ENCODE measurements at places on chromosomes 3 and 15.

- no peak for DNase-seq
Measured at GRCh38 chr3:53850895-53851294, 4.5 kb downstream of the IL17RB start.

- no peak for DNase-seq
Measured at GRCh38 chr3:36494461-36495109, 114.3 kb downstream of the STAC start.

DNA sequence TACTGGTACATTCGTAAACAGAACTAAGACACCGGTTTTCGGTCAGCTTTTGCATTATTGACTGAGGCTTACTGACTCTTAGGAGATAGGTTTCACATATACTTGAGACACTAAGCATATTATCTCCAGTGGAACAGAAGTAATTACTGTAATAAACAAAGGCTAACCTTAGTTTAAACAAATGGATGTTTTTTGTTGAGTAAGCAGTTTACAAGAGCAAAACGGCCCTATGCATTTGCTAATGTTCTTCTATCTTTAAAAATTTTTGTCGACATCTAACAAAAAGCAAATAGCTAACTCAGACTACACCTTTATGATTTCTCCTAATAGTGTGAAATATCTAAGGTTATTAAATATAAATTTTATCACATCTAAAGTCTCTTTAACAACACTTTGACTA is 664.5 kb downstream of the ROBO1 start:
- no peak for DNase-seq

GRCh38 chr3:64265646-64266045 is 40.4 kb upstream of the PRICKLE2 start:
- DNase-seq: no peak

DNA sequence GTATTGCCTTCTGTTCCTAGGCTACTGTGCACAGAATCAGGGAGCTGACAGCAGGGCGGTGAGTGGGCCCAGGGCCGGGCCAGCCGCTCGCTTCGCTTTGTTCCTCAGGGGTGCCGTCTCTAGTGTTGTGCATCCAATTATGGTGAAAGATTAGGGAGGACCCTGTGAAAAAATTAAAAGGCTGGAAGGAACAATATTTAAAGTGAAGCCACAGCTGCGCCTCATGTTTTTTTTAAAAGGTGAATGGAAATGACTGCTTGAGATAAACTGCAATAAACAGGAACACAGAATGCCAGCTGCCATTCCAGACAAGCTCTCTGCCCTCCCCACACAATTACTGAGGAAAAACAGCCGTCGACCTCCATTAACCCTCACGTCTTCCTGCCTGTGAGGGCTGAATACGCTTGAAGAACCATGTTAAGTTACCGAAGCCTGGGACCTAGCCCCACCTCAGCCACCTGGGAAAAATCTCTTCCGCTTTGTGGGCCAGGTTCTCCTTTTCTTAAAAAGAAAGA is 132.0 kb upstream of the IL12A start:
- no peak for DNase-seq

DNA sequence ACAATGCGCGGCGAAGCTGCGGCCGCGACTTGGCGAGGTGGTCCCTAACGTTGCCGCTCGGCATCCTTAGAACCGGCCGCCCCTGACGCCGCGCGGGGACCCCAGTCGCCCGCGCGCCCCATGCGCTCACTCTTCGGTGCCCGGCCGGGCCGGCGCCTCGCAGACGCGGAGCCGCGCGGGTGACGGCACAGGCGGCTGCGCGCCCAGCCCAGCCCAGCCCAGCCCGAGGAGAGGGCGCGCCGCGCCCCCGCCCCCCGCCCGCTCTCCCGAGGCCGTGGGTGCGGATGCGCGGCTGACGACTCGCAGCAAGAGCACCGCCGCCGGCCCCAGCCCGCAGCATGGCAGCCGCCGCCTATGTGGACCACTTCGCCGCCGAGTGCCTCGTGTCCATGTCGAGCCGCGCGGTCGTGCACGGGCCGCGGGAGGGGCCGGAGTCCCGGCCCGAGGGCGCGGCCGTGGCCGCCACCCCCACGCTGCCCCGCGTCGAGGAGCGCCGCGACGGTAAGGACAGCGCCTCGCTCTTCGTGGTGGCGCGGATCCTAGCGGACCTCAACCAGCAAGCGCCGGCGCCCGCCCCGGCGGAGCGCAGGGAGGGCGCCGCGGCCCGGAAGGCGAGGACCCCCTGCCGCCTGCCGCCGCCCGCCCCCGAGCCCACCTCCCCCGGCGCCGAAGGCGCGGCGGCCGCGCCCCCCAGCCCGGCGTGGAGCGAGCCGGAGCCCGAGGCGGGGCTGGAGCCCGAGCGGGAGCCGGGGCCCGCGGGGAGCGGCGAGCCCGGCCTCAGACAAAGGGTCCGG is 437 bp downstream of the KLF13 start:
- peak; percentile 86 for DNase-seq

DNA sequence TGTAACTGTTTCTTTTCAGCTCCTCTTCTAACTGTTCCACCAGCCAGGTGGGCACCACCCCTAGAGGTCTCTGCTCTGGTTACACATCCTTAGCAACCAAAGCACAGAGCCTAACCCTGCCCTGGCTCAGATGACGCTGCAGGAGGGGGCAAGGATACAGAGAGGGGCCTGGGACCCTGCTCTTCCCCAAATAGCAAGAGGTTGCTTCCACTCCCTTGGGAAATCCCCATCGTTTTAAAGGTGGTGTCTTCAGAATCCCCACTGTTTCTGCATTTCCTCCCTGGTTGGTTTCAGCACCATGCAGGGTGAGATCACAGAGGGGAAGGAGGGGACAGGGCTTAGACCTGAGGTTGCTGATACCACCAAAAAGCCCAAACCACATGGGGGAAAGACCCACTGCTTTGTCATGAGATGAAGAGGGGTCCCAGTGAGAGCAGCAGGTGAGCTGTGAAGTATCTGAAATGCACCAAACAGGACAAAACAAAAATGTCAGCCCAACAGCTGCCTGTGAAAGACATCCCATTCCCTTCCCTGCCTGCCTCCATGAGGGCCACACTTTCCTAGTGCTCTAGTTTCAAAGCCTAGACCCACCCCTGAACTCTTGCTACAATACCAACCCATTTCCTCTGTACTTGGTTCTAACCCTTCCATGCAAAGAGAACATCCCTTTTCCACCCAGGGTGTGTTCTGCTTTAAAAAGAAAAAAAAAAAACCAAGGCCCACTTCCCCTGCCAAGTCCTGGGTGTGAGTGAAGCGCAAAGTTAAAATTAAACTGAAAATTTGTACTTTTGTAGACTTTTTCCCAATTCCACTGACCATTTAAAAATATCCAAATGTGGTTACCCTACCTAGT is 29.0 kb downstream of the ANP32A start:
- DNase-seq: no peak

- DNase-seq: no peak
Measured at GRCh38 chr15:41494922-41495735, 1.5 kb downstream of the ITPKA start.

DNA sequence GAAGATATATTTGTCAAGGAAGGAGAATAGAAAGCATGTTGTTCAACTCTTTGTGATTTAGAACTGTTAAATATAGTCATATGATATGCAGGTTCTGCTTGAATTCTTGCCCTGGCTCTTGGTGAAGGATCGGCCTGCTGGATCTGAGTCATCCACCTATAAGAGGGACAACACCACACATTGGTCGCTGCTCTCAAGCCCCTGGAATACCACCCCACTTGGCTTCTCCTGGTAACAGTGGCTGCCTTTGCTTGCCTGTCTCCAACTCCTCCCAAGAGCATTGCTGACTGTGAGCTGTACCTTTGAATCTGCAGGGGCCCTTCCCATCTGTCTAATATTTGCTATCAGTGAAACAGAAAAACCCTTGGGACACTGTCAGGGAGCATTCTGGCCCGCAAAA is 78.9 kb upstream of the DGKG start:
- DNase-seq: no peak

- no peak for DNase-seq
Measured at GRCh38 chr3:190514413-190515153, 698 bp downstream of the IL1RAP start.

- no peak for DNase-seq
Measured at GRCh38 chr3:114685161-114685560, 391.3 kb downstream of the TIGIT start.

DNA sequence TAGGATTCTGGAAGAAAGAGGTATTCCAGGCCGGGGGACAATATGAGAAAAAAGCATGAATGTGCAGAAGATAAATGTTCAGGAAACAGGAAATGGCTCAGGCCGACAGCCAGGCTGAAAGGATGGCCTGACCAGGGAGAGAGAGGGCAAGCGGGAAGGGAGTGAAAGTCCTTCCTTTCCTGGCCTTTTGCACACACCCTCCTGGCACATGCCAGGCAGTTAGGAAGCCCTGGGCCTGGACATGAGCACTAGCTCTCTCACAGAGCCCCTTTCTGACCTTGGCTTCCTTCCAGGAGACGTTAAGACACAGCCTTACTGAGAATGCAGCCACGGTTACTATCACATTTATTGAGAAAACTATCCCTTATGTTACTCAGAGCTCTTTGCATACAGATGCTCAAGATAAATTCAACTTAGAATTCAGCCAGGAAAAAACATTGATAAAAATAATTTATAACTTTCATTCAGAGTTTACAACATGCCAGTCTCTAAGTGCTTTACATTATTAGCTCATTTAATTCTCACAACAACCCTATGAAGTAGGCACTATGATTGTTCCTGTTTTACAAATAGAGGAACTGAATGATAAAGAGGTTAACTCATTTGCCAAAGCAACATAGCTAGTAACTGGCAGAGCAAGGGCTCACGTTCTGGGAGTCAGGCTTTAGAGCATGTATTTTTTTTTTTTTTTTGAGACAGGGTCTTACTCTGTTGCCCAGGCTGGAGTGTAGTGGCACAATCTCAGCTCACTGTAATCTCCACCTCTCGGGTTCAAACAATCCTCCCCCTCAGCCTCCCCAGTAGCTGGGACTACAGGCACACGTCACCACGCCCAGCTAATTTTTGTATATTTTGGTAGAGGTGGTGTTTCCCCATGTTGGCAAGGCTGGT is 39.4 kb upstream of the SMAD3 start:
- no peak for DNase-seq

DNA sequence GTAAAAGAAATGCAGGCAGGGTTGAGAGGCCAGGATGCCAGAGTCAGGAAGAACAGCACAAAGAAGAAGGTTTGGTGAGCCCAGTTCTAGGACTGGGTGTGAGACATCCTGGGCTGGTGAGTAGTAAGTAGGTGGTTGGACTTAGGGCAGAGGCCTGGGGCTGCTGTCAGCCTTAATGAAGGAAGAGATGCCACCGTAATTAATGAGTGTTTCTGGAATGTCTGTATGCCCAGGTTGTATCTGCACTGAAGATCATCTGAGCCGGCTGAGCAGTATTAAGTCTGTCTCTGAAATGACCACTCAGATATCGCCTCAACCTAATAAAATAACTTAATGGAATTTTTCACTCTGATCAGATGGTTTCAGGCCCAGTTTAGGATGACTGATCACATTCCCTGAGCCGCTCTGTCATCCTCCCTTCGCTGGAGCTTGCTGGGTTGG is 532.9 kb upstream of the IL12A start:
- no peak for DNase-seq

DNA sequence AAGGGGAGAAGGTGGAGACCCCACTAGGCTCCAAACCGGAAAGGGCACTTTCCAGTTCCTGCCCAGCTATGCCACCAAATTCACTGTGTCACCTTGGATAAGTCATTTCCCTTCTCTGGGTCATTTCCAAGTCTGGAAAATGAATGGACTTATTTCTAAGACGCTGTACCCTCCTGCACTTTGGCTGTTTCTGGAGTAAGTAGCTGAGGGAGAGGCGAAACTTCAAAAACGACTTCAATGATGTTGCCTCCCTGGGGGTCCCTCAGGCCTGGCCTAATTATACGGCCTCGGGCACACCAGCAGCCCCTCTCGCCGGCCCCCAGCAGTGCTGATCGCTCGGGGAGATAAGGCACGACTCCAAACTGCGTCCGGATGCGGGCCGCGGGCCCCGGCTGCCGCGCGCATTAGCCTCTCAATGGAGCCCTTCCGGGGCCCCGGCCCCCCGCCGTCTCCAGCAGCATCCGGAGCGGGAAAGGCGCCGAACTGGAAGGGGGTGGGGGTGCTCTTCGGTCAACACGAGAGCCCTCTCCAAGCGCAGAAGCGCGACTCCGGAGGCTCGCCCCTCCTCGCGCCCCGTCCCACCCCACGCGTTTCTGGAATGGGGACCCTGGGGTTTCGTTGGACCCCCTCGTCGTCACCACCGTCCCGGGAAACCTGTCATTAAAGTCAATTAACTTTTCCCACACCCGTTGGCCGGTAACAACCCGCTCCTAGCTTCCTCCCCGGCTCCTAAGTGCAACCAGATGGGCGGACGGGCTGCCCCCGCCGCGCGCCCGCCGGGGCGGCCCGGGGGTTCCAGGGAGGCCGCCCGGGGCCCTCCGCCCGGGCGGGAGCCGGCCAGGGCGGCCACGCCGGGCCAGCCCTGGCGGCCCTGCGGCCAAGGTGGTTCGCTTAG is 4.8 kb downstream of the HES1 start:
- DNase-seq: peak; percentile 83

DNA sequence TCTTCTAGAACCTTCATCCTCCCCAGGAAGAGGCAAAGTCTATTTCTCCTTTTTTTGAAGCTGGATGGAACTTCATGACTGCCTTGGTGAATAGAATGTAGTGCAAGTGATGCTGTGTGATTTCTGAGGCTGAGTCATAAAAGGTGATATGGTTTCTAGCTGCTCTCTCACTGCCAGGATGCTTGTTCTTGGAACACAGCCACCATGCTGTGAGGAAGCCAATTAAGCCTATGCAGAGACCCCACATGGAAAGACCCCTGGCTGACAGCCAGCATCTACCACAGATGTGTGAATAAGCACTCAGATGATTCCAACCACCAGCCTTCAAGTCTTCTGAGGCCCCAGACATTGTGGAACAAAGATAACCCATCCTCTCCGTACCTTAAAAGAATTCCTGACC is 57.0 kb downstream of the ISL2 start:
- no peak for DNase-seq

- DNase-seq: no peak
Measured at GRCh38 chr3:174907628-174908407, 48.7 kb downstream of the NAALADL2 start.

GRCh38 chr15:90955624-90956273 is 1.1 kb downstream of the RCCD1 start:
- DNase-seq: no peak

DNA sequence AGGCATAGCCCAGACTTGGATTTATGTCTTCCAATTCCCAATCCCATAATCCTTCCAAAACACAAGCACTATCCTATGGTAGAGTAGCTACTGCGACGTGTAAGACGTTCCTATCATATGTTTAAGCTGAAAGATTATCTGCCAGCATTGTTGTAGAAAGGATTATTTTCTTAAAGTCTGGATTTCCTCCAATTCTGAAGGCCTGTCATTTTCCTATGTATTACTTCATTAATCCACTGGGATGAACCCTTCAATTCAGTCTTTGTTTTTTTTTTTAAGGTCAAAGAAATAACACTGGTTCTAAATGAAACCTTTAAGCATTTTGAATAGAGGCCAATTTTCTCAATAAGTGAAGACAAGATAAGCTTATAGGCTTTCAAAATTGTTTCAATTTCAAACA is 289.0 kb downstream of the SLC9A9 start:
- no peak for DNase-seq

GRCh38 chr3:186070550-186070949 is 38.3 kb downstream of the ETV5 start:
- DNase-seq: no peak

GRCh38 chr15:81071705-81072104 is 62.4 kb upstream of the CFAP161 start:
- DNase-seq: no peak

All from coronary artery (tissue), 2 donors.